Subcutaneous preadipocyte (primary cell): ENCODE measurements at places on chromosomes 4 and X. TPM values are rescaled to one million over a fixed set of nuclear protein-coding genes. Genes with fewer than 3 reads are reported as not detected.

The USP53 gene
- total RNA-seq, result 103 and 143 TPM in 2 replicates

The MAGEA8 gene
- total RNA-seq, result not detected in 2 replicates

The CACNA1F gene
- not detected in 2 replicates for total RNA-seq

The ASMT gene
- not detected in 2 replicates for total RNA-seq

The HTN3 gene
- total RNA-seq, result not detected in 2 replicates

The RBMX gene
- total RNA-seq, result 248 and 282 TPM in 2 replicates

The SLC2A9 gene
- 0.73 and 0.78 TPM in 2 replicates for total RNA-seq

The USP17L17 gene
- not detected in 2 replicates for total RNA-seq

The SSX1 gene
- not detected in 2 replicates for total RNA-seq

The SHOX gene
- total RNA-seq, result not detected in 2 replicates

The MAGEA11 gene
- total RNA-seq, result not detected in 2 replicates

The SPANXN4 gene
- not detected in 2 replicates for total RNA-seq

The EXOC1L gene
- total RNA-seq, result not detected in 2 replicates

The HCCS gene
- 11.8 and 14.1 TPM in 2 replicates for total RNA-seq

The WNK3 gene
- total RNA-seq, result under 0.01 and 0.20 TPM in 2 replicates

The GPM6B gene
- 8.6 and 40.8 TPM in 2 replicates for total RNA-seq

The CLDN22 gene
- under 0.01 TPM in 1 of 2 replicates, not detected in the other for total RNA-seq

The RAB40A gene
- 0.37 and 0.39 TPM in 2 replicates for total RNA-seq

The YY2 gene
- total RNA-seq, result 1.6 and 2.2 TPM in 2 replicates

The NDP gene
- total RNA-seq, result 2.2 and 2.7 TPM in 2 replicates
